ENCODE measurements at places on chromosomes 13 and 19. TPM values are rescaled to one million over a fixed set of nuclear protein-coding genes. Genes with fewer than 3 reads are reported as not detected.

DNA sequence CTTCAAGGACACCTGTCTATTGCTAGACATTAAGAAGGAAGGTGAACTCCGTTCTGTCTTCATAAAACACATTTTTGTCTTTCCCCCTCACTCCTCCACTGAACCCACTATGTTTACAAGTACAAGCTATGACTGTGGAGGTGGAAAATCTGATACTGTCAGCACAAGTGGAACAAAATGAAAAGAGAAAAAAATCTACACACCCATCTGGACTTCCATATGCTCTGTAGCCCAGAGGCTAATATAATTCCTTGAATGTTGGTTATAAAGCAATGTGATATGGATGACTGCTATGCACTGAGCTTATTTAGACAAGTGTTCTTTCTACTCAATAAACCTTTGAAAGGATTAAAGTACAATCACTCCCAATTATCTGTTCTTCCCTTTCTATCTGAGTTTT is 713.5 kb downstream of the DIAPH3 start:
- H3K27me3 ChIP-seq: peaks cover 76% of the 10 kb centered on the region
- no peak overlapping the region for H3K27ac ChIP-seq
- peaks cover 3% of the 10 kb centered on the region for H3K36me3 ChIP-seq
- DNase-seq: no peak

- no peaks in the 10 kb centered on the region for H3K36me3 ChIP-seq
- no peak for DNase-seq
- H3K4me1 ChIP-seq: no peaks in the 10 kb centered on the region
- H3K4me3 ChIP-seq: no peak overlapping the region
- no peak overlapping the region for H3K27ac ChIP-seq
- H3K27me3 ChIP-seq: no peaks in the 10 kb centered on the region
These were observed 13.8 kb upstream of the RASA3 start for GRCh38 chr13:114146173-114146572.

- H3K27ac ChIP-seq: peak overlapping the region; percentile 87
- H3K4me3 ChIP-seq: no peak overlapping the region
- peaks cover 30% of the 10 kb centered on the region for H3K36me3 ChIP-seq
- peaks cover 72% of the 10 kb centered on the region for H3K4me1 ChIP-seq
These were observed 5.0 kb downstream of the DAZAP1 start for GRCh38 chr19:1412323-1412923.

GRCh38 chr13:59447846-59448620 is 715.7 kb downstream of the DIAPH3 start:
- DNase-seq: no peak
- H3K27ac ChIP-seq: peak overlapping the region; percentile 97
- no peak overlapping the region for H3K4me3 ChIP-seq
- peaks cover 95% of the 10 kb centered on the region for H3K4me1 ChIP-seq

DNA sequence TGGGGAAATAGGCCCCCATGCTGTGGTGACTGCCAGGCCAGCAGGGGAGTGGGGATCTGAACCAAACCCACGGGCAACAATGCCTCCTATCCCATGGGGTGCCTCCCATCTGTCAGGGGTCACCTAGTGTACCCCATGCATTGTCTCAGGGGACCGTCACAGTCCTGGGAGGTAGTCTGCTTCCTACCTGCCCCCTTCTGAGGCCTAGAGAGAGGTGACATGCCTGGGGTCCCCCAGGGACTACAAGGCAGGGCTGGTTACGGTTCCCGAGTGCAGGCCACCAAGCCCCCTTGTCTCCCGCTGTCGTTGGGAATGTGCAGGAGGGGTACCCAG is 11.1 kb downstream of the NDUFB7 start:
- H3K27ac ChIP-seq: peak overlapping the region; percentile 71
- no peak overlapping the region for H3K4me3 ChIP-seq
- no peak for DNase-seq
- H3K4me1 ChIP-seq: peaks cover 45% of the 10 kb centered on the region

GRCh38 chr19:861756-862580 is 2.5 kb downstream of the CFD start:
- H3K4me1 ChIP-seq: no peaks in the 10 kb centered on the region
- peak; percentile 96 for DNase-seq
- H3K4me3 ChIP-seq: peak overlapping the region; percentile 61
- H3K27me3 ChIP-seq: peaks cover 35% of the 10 kb centered on the region
- no peaks in the 10 kb centered on the region for H3K36me3 ChIP-seq
- no peak overlapping the region for H3K27ac ChIP-seq

- H3K4me1 ChIP-seq: no peaks in the 10 kb centered on the region
- no peaks in the 10 kb centered on the region for H3K27me3 ChIP-seq
- no peak overlapping the region for H3K4me3 ChIP-seq
- no peaks in the 10 kb centered on the region for H3K36me3 ChIP-seq
- DNase-seq: no peak
- H3K27ac ChIP-seq: no peak overlapping the region
These were observed 25.5 kb downstream of the PLA2G4C start for GRCh38 chr19:48085076-48085475.

DNA sequence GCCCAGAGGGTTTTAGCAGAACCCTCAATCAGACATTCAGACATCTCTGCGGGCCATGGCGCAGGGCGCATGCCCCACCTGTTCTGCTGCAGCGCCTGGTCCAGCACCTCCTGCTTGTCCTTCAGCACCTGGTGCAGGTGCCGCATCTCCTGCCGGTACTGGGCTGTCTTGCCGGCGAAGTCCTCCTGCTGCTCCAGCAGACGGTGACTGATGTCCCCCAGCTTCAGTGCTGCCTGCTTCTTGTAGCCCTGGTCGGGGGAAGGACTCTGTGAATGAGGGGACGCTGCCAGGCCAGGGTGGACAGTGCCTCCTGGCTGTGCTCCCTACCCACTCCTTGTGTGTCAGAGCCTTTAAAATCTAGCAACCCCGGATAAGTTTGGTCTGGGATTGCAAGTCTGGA is 12.2 kb upstream of the SLC7A9 start:
- H3K4me1 ChIP-seq: no peaks in the 10 kb centered on the region
- no peaks in the 10 kb centered on the region for H3K36me3 ChIP-seq
- H3K27me3 ChIP-seq: no peaks in the 10 kb centered on the region
- H3K4me3 ChIP-seq: no peak overlapping the region

DNA sequence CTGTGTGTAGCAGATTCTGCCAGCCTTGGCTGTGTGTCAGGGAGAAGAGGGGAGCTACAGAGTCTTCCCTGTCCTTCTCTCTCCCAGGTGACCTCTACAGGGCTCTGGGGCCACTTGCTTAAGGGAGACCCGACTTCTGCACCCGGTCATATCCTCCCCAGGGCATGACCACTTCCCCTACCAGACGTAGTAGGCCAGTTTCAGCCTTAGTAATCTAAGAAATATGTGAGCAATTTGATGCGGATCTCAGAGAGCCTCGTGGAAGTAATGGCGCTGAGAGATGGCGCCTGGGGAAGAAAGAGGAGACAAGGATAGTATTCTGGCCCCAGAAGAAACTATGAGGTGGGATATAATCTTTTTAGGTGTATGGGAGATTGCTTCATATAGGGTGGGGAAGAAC is 41.9 kb downstream of the NFIX start:
- no peak for DNase-seq
- peaks cover 8% of the 10 kb centered on the region for H3K4me1 ChIP-seq
- H3K4me3 ChIP-seq: no peak overlapping the region
- no peaks in the 10 kb centered on the region for H3K36me3 ChIP-seq
- peaks cover 68% of the 10 kb centered on the region for H3K27me3 ChIP-seq

The KLK14 gene
- 1.1 TPM for total RNA-seq

The KASH5 gene
- total RNA-seq: 0.14 TPM

The F10 gene
- 0.87 TPM for total RNA-seq

The KLK1 gene
- total RNA-seq: 5.4 TPM

The TICAM1 gene
- total RNA-seq: 1.2 TPM

The CD22 gene
- 0.28 TPM for total RNA-seq

The NCAN gene
- 1.9 TPM for total RNA-seq
